Left renal cortex interstitium (tissue), 4 donors: ENCODE measurements at places on chromosomes 7 and 10. TPM values are rescaled to one million over a fixed set of nuclear protein-coding genes. Genes with fewer than 3 reads are reported as not detected.

The CHRM2 gene
- polyA plus RNA-seq: 3.4 TPM

The FRAT1 gene
- polyA plus RNA-seq: 4.3 TPM

The LHFPL3 gene
- 11.3 TPM for polyA plus RNA-seq

The RET gene
- polyA plus RNA-seq: 30.3 TPM

The VKORC1L1 gene
- 33.5 TPM for polyA plus RNA-seq

The CCL24 gene
- polyA plus RNA-seq: 1.6 TPM

The H2BK1 gene
- polyA plus RNA-seq: not detected

The C10orf95 gene
- 0.75 TPM for polyA plus RNA-seq

The PTN gene
- polyA plus RNA-seq: 258 TPM

The PDE1C gene
- polyA plus RNA-seq: 4.2 TPM

The NXPH1 gene
- 0.14 TPM for polyA plus RNA-seq

The PLAC9 gene
- polyA plus RNA-seq: 34.7 TPM

The LIPK gene
- not detected for polyA plus RNA-seq

The UCMA gene
- polyA plus RNA-seq: not detected

- DNase-seq: no peak
These were observed 14.8 kb downstream of the BBS9 start for GRCh38 chr7:33143996-33144718.

DNA sequence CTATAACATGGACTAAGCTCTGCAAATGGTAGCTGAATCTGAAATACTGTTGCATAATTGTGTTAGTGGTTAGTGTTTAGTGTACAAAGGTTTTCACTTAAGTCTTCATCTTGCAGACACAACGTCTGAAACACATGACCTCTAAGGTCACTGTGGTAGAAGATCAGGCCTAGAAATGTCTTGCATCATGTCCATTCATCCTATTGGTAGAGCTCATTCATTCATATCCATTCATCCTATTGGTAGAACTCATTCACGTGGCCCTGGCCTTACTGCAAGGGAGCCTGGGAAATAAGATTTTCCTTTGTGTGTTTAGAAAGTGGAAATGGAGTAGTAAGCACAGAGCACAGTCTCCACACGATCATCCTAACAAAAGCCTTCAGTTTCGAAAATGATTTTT is 485.8 kb downstream of the PLXNA4 start:
- no peak for DNase-seq

DNA sequence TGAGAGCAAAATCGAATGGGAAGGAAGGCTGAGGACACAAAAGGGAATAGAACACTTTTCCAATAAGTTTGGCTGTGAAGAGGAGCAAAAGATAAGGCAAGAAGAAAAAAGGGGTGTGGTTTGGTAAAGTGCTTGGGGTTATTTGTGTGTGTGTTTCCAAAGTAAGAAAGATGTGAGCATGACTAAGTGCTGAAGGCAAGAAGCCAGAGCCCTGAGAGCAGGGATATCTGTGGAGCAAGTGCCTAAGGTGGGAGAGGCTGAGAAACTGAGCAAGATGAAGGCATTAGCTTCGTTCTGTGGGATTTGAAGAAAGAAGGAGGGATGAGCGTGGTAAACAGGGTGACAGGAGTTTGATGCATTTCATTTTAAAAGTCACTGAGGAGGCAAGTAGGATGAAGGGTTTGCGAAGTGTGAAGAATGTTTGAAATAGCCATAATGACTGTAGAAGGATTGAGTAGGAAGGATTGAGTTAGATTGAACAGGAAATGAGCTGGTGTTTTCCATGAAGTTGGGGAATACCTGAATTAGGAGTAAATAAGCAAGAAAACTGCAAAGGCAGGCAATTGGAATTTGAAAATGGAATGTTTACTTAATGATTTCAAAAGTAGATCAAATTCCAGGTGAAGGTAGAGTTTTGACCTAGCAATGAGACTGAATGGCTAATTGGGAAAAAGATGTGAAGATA is 19.9 kb upstream of the SP4 start:
- DNase-seq: no peak

DNA sequence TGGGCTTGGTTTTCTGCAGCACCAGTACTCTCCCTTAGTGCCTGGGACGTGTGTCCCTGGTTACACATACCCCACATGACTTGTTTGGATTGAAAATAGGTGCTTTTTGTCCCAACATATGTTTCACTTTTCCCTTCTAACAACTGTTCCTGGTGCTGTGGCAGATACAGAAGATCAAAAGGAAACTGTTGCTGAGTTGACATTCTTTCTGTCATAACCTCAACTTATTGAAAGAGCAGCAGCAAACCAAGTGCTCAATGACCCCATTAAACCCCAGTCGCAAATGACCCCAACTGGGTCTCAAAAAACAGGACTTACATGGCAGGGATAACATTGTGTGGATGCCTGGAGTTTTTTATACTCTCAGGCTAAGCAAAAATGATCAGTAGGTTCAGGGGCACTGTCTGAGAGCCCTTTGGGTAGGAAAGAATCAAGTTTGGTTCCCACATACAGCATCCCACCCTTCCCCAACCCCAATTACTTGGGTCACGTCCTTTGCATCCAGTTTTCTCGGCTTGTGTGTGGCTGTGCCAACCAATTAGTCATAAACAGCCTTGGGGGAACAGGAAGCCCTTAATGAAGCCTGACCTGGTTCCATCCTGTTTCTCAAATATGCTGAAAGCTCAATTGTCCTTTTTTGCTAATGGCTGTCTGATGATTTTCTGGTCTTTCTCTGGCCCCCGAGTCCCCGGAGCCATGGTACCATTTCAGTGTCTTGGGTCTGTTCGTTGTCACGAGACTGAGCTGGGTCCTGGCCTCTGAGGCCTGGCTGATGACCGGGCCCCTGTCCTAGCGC is 4.9 kb downstream of the HKDC1 start:
- no peak for DNase-seq

GRCh38 chr10:105875050-105875449 is 1234.0 kb downstream of the SORCS3 start:
- no peak for DNase-seq

DNA sequence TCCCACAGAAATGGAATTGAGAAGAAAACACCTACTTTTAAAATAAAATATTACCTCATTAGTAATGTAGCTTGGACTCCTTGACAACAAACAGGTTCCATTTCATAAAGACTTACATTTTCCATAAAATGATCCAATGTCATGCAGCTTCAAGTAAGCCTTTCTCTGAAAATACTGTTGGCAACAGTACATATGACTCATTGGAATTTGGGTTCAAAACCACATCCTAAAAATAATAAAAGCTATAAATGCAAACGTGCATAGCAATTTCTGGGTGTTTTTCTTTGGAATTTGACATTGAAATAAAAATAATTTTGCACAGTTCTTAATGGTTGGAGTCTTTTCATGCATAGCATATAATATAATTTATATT is 47.9 kb downstream of the FHIP2A start:
- DNase-seq: no peak

DNA sequence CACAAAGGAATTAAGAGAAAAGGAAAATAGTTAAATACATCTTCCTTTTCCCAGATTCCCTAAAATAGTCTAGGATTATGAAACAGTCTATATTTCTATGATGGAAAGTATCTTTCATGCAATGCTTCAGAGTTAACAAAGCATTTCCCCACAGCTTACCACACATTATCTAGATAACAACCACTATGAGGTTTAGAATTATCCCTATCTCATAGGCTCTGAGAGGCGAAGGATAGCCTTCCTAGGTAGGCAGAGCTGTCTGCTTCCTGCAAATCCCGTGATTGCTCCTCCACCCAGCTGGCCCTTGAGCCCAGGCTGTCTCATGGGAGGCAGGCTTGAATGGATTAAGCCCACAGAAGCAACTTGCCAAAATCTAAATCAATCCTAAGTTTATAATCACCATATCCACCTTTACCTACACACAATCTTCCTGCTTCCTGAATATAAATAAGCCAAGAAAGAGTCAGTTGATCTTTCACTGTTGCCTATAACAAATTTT is 321.4 kb upstream of the AOAH start:
- no peak for DNase-seq

GRCh38 chr7:113831556-113831955 is 87.3 kb downstream of the PPP1R3A start:
- DNase-seq: no peak

DNA sequence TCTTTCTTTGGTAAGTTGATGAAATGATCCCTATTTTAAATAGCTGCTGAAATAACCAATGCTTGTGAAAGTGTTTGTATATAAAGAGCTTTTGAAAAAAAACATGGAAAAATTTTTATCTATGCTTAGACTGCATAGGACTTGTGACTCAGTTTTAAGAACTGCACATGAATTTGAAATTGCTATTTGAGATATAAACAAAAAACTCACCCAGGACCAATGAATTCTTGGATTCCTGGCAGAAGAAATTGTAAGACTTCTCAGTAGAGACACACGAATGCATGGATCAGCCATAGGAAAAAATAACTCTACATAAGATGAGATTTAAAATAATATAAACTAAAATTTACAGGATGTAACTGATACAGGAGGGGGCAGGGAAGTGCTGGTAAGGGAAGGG is 278.8 kb upstream of the SORCS1 start:
- DNase-seq: no peak

DNA sequence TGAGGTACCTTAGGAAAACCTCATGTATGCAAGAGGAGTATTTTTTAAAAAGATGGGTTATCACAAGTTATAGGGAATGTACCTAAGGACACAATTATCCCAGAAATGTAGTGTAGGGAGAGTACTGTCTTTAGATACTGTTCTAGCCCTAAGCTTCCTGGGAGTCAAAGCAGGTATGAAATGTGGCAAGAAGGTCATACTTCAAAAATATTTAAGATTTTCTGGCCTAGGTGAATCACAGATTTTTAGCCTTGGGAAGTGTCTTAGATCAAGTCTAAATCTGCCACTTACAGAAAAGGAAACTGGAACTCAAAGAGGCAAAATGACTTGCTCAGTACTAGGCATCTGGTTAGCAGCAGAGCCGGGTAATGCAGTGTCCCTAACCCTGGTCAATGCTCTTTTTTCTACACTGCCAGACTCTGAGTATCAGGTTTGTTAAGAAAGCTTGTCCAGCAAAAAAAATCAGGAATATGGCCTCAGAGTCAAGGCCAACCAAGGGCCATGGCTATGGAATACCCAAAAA is 13.9 kb downstream of the PIK3AP1 start:
- DNase-seq: no peak

- DNase-seq: no peak
These were observed 891.1 kb upstream of the AUTS2 start for GRCh38 chr7:68707159-68707558.

DNA sequence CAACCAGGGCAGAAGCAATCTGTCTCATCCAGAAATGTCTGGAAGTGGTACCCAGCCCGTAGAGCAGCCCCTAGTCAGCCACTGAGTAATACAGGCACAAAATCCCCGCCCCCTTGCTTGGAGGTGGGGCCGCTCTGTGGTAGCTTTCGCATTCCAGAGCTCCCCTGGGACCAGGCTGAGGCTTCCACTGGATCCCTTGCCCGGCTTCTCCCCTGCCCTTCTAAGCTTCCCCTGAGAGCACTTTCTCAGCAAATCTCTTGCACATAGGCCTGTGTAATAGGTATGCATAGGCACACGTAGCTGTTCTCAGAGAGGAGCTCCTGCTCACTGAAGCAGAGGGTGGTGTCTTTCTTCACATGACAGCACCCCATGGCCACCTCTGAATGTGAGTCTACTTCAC is 144.2 kb downstream of the BMS1 start:
- DNase-seq: no peak

GRCh38 chr10:105727131-105727530 is 1086.0 kb downstream of the SORCS3 start:
- no peak for DNase-seq

GRCh38 chr10:16953270-16953669 is 136.0 kb upstream of the RSU1 start:
- no peak for DNase-seq

DNA sequence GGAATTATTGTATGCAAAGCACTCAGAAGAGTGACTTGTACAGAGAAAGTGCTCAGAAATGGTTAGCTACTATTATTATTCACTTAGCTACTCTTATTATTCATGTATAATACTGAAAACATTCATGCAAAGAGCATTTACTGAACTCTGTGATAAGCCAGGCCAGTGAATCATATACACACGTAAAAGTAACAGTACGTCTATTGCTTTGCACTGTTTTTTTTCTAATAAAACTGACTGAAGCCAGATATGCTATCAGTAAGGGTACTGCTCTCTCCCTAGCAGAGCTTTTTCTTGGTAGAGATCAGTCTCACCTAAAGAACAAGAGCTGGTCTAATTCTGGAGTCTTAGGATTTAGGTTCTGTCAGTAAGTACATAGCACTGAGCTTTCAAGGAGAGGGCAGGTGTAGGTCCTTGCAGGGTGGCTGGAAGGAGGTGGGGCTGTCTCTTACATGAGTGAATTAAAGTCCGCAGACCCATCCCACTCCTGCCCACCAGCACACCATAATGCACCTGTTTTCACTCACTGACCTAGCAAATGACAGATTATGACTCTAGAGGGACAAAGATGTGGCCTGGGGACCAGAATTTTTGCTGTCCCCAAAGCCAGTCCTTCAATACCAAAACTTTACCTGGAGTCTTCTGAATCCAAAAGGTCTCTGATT is 145.9 kb downstream of the ARID5B start:
- DNase-seq: no peak

GRCh38 chr10:8554574-8554973 is 500.1 kb downstream of the GATA3 start:
- DNase-seq: no peak

DNA sequence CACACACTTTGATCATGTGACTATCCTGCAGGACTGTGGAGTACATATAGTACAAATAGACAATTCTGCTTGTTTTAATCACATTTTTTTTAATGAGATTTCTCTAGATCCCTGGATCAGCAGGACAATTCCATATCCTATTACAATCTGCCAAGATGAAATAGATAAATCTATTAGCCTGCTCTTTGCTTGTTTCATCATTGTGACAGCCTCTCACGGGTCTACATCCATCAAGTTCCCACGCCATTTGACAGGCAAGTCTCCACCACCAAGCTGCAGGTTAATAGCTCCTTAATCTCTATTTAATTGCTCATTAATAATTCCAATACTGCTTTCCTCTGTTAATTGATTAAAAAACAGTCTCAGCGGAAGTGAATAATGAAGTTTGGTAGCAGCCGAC is 671.5 kb downstream of the CCSER2 start:
- DNase-seq: no peak

DNA sequence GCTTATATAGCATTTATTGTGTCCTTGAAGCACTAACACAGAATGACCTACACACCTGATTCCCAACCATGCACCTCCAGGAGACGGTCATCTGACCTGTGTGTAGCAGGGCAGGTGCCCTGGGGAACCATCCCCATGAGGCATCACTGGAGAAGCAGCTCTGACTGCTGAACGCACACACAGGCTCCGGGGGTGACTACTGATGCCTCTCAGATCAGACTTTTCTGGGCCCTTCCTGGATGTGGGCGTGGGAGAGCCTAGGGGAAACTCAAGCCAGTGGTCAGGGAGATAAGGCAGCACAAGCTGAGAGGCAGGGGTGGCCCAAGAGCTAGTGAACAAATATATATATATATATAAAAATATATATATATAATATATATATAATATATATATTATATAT is 37.6 kb downstream of the CPXM2 start:
- DNase-seq: no peak

GRCh38 chr7:91784469-91784868 is 96.0 kb downstream of the MTERF1 start:
- DNase-seq: peak; percentile 9

DNA sequence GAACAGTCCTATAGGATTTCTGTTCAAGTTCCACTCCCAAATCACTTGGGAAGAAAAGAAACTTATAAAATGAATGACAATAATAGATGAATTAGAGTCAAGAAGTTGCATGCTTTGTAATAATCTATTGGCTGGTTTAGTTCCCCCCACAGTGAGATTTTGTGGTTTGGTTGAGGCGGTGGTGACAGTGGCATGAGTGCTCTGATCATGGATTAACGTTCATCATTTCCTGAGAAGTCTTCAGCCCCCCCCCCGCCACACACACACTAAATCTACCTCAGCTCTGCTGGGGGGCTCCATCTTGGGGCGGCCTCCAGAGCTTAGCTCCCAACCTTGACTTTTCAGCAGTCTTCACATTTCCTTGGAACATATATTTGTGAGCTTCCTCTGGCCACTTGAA is 121.7 kb downstream of the ABCA13 start:
- no peak for DNase-seq
